ENCODE measurements at places on chromosomes 2 and 18.

GRCh38 chr2:183284606-183285005, 160.4 kb downstream of the NUP35 start:
- no peak for DNase-seq

DNA sequence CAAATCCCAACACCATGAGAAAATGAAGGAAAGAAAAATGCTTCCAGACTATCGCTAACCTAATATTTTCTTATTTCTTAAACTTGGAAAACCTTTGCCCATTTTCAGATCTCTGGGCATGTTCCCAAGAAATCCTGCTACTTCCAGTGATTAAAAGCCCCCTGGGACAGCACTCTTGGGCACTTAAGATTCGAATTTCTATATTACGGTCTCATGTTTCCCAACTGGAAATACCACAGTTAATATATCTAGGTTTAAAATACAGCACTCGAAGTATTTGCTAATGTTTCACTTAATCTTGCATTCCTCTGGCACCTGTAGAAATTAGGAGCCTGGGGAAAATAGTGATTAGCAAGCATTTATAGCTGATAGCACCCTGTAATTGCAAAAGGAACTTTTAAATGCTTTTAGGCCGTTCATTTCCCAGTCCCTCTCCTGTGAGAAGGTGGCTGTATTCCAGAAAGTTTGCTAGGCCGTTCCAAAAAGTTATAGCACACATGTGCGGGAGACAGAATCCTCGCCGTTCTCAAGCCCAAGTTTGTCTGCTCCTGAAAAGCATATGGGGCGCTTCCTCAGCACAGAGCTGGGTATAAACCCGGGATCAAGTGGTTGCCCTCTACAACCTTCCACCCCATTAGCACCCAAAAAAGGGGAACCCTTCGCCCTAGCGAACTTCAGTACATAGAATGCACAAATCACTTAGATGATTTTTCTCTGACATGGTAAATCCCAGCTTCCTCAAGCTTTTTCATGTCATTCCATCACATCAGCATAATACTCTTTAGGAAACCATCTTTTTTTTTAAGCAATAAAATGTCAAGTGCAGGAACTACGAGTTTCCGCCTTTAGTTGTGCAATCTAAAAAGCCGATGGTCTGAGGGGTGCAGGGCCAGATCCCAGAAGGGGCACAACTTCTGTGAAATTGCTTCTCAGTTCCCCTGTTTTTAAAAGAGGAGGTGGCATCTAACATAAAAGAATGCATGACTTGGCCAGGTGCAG, 60.6 kb downstream of the DIPK1C start:
- no peak for DNase-seq

DNA sequence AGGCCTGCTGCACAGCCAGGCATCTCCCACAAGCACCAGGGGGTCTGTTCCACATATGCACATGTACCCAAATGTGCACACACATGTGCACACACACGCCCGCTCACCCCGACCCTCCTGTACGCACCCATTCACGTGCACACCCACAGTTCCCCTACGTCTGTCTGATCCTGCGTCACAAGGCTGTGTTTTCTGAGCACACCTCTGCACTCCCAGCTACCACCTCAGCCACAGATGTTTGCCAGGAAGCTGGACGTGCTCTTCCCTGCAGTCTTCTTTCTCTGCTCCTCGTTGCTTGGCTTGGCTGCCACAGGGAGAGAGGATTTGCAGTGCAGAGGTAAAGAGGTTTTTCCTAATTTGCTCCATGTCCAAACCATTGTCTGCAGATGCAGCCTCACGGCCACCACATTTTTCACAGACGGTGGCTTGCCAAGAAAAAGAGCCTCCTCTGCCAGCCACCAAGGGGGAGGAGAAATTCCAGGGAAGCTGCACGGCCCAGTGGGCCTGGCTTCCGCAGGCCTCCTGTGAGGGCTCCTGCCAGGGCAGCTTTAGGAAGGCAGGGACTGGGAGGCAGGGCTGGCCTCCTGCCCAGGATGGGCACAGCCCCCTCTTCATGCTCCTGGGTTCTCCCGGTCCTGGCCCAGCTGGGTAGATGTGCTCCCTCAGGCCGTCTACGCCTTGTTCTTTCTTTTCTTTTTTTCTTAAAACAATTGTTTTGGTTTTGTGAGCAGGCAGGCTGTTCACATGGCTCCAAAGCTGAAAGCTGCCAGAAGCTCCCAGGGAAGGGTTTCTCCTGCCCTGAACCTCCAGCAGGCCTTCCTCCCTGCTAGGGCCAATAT, 29.3 kb upstream of the HS6ST1 start:
- no peak for DNase-seq

DNA sequence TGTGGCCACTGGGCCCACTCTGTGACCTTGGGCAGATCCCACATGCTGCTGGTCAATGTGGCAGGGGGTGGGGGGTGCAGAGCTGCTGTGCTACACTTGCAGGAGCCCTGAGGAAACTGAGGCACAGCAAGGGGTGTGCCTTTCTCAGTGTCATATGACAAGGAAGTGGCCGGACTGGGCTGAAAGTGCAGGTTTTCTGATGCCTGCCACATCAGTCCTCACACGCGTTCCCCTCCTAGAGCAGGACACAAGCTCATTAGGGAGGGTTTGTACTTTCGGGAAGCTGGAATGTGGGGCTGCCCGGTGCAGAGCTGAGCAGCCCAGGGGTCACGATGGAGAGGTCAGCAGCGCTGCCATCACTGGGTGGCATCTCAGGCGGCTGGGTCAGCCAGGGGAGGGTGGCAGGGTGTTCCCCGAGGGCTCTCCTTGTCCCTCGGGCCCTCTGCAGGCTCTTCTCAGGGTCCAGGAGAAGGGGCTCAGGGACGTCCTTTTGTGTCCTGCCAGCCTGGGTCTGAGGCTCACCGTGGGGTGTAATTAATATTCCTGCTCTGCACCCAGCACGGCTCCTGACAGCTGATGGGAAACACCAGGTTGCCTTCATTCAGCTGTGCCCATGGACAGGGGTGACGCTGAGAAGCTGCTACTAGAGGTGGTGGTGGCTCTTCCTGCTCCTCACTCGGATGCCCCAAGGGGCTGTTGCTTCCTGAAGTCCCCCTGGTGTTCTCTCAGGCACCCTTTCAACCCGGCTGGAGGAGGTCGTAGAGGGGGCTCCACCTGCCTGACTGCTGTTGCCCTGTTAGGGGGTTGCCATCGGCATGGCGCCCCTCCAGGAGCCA, 62.1 kb upstream of the HDAC4 start:
- DNase-seq: no peak

DNA sequence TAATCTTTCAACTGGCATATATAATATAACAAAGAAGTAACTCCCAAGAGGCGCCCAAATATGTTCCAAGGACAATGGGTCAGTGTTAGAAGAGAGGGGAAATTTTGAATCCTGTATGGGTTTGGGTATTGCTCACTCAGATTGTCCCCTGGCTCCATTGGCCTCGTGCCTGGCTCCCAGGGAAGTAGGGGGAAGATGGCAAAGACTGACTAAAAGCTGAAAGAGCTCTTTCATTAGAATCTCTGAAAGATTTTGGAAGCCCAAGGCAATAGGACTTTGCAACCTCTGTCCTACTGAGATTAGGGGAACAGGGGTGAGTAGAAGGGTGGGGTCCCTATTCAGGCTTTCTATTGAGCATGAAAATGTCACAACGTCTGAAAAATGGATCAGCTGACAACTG, 1272.8 kb upstream of the ZEB2 start:
- DNase-seq: no peak

- no peak for DNase-seq
Observed at GRCh38 chr2:183967756-183968155, 630.6 kb upstream of the ZNF804A start.

DNA sequence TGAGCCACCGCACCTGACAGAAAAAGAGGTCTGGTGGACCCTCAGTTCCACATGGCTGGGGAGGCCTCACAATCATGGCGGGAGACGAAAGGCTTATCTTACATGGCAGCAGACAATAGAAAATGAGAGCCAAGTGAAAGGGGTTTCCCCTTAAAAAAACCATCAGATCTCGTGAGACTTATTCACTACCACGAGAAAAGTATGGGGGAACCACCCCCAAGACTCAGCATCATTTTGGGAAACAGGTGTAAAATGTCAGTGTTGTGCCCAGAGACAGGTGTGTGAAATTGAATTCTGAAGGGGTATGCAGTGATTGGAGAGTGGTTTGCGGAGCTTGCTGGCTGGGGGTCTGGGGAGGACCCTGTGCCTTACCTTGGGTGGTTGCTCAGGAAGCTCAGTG, 4.6 kb upstream of the D2HGDH start:
- DNase-seq: no peak

GRCh38 chr2:62824388-62824787, 118.9 kb downstream of the EHBP1 start:
- DNase-seq: no peak

DNA sequence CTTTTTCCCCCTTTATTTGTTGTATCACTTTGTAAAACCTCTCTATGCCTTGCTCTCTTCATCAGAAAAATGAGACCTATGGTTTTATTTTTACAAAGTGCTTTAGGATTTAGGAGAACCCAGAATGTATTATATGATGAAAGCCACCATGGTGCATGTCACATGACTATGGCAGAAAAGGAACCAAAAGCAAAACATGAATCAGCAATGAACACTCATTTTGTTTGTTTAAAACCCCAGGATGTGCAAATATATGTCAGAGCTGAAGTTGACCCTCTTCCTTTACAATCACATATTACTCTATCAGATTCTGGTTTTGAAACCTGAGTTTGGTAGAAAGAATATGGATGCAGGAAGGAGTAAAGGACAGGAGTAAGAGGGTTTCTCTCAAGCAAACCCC, 70.0 kb downstream of the FIGN start:
- DNase-seq: no peak

DNA sequence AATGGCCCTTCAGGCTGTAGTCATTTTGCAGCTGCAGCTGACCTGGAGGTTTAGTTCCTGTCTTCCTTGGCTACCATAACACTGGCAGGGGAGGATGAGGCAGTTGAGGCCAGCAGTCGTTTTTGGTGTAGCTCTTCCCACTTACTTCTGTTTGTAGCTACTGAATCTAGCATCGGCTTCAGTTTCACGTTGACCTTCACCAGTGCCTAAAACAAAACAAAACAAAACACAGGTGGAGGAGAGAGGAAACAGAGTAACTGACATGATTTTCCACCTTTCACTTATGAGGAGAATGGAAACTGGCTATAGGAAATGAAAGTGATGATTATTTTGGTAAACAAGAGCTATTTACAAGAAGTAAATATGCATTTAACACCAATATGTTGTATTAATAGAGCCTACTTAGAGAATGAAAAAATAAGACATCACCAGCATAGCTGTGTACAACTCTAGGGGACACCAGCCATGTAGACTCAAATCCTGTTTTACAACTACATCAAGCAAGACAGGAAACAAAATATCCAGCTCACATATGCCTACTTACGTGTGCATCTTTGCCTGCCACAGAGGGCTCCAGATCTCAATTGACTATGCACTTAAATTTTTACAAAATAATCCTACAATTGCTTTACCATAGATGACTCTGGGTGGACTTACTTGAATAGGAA, 236.9 kb downstream of the AGPS start:
- no peak for DNase-seq

GRCh38 chr18:46352520-46353250, 248.5 kb downstream of the HAUS1 start:
- DNase-seq: no peak

- DNase-seq: no peak
Observed at GRCh38 chr18:59685501-59685900, 11.7 kb downstream of the CCBE1 start.

- DNase-seq: no peak
Observed at GRCh38 chr2:45154144-45154543, 144.9 kb upstream of the SIX2 start.

DNA sequence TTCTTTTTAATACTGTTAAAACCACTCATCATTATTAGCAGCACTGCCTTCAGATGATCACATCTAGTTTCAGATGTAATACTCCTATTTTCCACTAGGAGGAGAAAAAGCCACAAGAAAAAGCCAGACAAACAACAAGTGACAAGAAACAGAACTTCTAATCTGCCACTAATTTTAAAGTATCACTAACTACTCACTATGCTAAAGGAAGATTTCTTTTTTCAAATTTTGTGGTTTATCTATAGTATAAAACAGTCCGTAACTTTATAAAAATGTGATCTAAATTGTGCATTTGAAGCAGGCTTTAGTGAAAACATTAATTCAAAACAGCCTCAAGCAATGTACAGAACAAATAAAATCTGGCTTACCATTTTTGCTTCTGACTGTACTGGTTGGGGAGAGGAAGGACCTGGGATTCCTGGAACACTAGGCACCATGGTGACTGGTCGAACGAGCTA, 56.8 kb downstream of the ATF2 start:
- DNase-seq: no peak

GRCh38 chr18:814300-815084, 2.5 kb upstream of the YES1 start:
- DNase-seq: no peak

Data from activated naive CD4-positive, alpha-beta T cell treated with anti-CD3 and anti-CD28 coated beads, Interleukin-2, amount 50 U/mL, for 16 hours (primary cell).